ENCODE measurements at places on chromosomes 6 and 20.

DNA sequence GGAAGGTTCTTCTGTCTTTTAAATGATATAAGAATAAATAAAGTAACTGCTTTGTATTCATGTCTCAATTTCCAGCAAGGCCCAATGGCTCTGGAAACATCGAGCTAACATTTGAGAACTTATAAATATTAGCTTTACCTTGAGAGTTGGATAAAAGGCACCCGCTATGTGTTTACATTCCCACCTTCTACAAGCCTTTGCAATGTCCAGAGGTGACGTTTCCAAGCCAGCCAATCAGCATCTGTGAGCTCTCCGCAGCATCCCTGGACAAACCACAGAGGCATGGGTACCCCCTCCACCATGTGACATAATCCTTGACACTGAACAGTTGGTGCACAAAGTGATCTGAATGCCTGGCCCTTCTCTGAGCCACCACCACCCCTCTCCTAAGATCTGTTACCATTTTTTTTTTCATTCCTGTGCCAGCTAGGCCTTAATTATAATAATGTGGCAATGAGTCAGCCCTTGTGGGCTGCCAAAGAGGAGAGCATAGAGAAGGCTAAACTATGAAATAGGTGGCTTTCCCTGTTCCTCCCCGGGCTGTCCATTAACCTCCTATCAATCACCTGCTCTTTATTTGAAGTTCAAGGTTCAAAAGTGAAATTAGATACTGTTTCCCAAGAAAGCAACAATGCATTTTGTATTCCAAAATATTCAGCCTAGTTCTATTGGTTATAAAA, 4.1 kb downstream of the CBLN4 start:
- no peak for DNase-seq

- no peak for DNase-seq
Observed at GRCh38 chr20:17889226-17889625, 79.4 kb downstream of the SNX5 start.

GRCh38 chr20:50668798-50669197, 22.5 kb downstream of the RIPOR3 start:
- DNase-seq, result no peak

- DNase-seq, result no peak
Observed at GRCh38 chr20:61968036-61968810, 97.5 kb downstream of the TAF4 start.

- no peak for DNase-seq
Observed at GRCh38 chr6:49776444-49776843, 10.6 kb downstream of the PGK2 start.

- DNase-seq, result no peak
Observed at GRCh38 chr20:21509597-21510371, 4.1 kb downstream of the NKX2-2 start.

DNA sequence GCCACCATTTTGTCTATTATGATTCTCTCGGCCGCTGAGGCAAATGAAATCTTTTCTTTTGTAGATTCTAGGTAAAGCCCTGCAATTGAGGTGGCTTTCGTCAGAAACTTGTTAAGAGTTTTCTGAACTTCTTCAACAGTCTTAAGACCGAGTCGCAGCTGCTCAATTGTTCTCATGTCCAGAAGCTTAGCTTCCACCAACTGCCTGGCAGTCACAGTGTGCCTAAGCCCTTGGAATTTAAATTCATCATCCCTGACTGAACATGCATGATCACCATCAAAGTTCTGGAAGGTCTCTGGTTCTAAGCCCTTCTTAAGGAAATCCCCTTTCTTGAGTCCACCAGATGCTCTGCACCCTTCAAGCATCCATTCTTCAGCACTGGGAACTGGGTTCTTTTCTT, 25.7 kb downstream of the DST start:
- no peak for DNase-seq
